ENCODE measurements at places on chromosomes 12 and 14.

- DNase-seq, result no peak
Measured at GRCh38 chr14:101808020-101808641, 46.6 kb downstream of the PPP2R5C start.

DNA sequence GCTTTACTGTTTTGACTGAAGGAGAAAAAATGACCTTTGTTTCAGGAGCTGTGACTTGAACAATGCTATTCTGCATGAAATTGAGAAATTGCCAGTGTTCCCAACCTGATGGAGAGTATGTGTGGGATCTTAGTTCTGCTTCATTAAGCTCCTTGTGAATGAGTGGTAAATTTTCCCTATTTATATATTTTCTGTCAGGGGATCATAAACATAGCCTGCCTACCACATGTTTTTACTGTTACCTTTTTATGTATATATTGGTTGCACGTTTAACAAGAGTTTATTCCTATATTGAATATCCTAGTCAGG is 271.7 kb downstream of the PDZRN4 start:
- no peak for DNase-seq

DNA sequence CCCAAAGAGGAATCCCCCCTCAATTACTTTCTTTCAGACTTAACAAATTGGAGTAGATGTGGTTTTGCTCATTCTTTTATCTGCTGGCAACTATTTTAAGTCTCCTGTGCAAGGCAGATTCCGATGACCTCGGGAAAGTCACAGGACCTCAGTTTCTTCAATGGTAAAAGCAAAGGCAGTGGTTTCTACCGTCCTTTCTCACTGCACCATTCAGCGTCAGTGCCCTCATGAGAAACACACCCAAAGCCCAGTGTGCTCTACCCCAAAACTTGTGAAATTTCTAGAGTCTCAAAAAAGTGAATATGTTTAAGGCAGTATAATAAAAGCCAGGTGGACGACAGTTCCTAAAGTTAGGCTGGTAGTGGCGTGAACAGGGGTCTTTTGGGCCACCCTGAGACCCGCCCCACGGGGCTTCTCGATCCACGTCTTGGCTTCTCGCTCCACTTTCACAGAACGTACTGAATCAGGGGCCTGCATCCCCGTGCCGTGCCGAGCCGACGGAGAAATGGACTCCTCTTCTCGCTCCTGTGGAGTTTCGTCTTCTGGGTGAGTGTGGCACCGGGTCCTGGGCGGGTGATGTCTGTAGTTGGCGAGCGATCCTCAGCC is 1.3 kb upstream of the ARHGAP5 start:
- no peak for DNase-seq

DNA sequence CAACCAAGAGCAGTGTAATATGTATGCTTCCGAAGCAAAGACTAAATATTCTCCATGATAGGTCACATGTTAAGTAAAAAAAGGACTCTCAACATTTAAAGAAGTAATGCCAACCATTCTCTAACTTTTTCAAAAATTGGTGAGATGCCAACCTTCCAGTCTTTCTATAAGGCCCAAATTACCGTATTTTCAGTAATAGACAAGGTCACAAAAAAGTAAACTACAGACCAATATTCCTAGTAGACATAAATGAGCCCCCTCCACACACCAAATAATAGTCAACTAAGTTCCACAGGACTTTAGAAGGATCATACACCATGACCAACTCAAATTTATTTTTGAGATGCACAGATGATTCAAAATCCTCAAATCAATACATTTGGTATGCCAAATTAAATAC is 867.4 kb downstream of the TMEM121 start:
- no peak for DNase-seq

GRCh38 chr12:64699504-64700115 is 59.6 kb downstream of the GNS start:
- no peak for DNase-seq

- DNase-seq, result no peak
Measured at GRCh38 chr14:105315941-105316576, 1.5 kb downstream of the PACS2 start.

DNA sequence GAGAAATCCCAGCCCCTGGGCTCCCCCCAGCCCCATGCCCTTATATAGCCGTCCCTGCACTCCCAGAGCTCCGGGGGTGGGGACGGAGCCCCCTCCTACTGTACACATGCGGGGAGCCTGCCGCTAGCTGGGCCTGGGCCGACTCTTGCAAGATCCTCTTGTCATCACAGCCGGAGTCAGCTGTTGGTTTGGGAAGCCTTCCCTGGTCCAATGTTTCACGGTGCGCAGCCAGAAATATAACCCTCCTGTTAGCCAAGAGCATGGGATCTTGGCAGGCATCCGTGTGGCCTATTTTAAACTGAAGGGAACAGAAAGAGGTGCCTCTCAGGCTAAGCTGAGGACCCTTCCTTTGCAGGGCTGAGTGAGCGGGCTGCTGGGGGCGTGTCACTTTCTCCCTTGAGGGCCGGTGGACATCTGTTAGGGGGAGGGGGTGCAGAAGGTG is 175.3 kb downstream of the TSPAN9 start:
- no peak for DNase-seq

GRCh38 chr14:35045798-35046047 is 349 bp upstream of the FAM177A1 start:
- no peak for DNase-seq

GRCh38 chr12:95484524-95484923 is 10.6 kb downstream of the METAP2 start:
- no peak for DNase-seq

- DNase-seq, result no peak
Measured at GRCh38 chr14:38309522-38310277, 53.8 kb upstream of the CLEC14A start.

GRCh38 chr14:37124614-37125013 is 47.8 kb downstream of the SLC25A21 start:
- DNase-seq, result no peak

DNA sequence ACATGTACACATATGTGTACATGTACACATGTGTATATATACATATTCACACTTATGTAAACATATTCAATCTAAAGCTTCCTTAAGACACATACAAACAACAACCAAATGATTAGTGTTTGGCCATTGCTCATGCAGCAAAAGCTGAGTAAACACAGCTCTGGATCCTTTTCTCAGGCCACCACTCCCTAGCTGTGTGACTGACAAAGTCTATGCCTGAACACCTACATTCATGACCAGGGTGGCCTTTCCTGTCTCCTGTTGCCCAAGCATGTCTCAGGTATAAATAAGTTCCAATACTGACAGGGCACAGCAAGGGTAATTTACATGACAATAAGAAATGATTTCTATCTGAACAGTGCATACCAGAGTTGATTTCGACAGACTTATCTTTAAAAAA is 1.4 kb upstream of the PTPRO start:
- no peak for DNase-seq

DNA sequence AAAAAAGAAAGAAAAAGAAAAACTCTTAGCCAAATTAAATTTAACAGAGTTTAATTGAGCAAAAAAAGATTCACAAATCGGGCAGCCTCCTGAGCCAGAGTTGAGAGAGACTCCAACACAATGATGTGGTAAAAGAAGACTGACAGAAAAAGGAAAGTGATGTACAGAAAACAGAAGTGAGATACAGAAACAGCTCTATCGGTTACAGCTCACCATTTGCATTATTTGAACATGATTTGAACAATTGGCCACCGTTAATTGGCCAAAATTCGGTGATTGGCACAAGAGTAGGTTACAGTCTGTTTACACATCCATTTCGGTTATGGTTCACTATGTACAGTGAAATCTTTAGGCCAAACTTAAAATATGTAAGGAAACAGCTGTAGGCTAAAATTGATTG is 117.7 kb downstream of the SPTSSA start:
- no peak for DNase-seq

GRCh38 chr12:292186-292585 is 29.6 kb upstream of the SLC6A13 start:
- DNase-seq, result no peak

GRCh38 chr14:51792809-51793208 is 67.6 kb upstream of the GNG2 start:
- no peak for DNase-seq

GRCh38 chr14:38107216-38107631 is 100.5 kb upstream of the SSTR1 start:
- DNase-seq, result no peak

DNA sequence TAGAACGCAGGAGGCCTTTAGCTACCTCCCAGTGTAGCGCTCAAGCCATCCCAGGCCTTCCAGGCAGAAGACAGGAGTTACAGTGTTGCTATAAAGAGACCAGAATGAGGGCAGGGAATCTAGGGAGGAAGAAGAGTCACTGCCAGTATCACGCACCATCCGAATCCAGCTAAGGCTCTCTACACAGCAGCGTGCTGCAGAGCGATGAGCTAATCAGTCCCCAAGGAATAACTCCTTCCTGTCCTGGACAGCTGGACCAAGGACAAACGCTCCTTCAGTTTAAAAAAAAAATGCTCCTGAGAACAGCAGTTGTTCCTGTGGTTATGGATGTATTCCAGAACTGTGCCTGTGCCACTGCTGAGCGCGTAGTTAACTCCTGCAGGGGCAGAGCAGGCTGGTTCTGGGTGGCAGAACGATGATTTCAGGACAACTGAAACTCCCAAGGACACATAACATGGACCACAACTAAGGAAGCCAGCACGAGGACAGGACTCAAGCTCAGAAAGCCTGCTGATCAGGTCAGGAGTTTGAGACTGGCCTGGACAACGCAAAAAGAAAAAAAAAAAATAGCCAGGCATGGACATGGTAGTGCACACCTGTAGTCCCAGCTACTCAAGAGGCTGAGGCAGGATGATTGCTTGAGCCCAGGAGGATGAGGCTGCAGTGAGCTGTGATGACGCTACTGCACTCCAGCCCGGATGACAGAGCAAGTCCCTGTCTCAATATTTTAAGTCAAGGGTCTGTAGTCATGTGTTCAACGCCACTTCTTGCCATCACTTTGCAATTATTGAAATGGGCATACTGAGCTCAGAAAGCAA is 2.6 kb downstream of the IFFO1 start:
- DNase-seq, result no peak

- DNase-seq, result no peak
Measured at GRCh38 chr12:99772274-99772673, 124.7 kb downstream of the GARIN6 start.

- no peak for DNase-seq
Measured at GRCh38 chr12:68036642-68037041, 47.4 kb downstream of the IFNG-AS1 start.

DNA sequence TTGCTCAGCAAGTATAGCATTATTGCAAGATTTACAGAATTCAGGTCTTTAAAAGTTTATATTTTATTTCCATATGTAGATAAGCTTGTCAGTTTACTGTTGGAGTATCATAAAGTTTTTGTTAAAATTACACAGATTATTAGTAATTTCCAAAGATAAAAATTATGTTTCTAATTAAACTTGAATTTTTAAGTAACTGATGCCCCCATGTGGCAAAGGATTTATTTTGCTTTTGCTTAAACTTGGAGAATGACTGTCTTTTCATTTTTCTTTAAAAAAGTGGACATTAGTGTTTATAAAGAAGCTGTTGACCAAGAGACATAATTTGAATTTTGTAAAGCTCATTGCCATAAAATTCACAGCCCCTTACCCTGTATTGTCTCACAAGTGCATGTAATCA is 45.8 kb downstream of the ETNK1 start:
- no peak for DNase-seq

DNA sequence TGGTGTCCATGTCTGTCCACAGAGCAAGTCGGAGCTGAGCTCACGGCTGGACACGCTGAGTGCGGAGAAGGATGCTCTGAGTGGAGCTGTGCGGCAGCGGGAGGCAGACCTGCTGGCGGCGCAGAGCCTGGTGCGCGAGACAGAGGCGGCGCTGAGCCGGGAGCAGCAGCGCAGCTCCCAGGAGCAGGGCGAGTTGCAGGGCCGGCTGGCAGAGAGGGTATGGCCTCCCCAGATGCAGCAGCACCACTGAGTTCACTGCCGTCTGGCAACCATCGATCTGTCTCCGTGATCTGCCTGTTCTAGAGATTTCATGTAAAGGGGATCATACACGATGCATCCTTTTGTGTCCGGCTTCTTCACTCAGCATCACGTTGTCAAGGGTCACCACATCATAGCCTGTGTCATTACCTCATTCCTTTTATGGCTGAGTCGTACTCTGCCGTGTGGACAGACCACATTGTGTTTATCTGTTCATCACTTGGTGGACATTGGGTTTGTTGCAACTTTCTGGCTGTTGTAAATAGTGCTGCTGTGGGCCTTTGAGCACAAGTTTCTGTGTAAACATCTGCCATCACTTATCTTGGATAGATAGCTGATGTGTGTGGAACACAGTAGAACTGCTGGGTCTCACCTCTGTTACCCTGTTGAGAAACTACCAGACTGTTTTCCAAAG is 21.9 kb downstream of the HIP1R start:
- DNase-seq, result no peak

DNA sequence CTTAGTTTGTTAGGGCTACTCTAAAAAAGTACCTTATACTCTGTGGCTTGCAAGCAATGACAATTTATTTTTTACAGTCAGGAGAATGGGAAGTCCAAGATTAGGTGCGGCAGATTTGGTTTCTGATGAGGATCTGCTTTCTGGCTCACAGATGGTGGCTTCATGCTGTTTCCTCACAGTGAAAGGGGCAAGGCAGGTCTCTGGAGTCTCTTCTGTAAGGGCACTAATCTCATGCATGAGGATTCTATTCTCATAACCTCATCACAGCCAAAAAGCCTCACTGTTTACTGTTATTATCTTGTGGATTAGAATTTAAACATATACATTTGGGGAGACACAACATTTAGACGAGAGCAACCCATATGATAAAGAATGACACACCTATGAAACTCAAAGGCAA is 1957.4 kb upstream of the SEL1L start:
- DNase-seq, result no peak

GRCh38 chr12:54417712-54418440 is 1.2 kb downstream of the ITGA5 start:
- DNase-seq, result no peak

DNA sequence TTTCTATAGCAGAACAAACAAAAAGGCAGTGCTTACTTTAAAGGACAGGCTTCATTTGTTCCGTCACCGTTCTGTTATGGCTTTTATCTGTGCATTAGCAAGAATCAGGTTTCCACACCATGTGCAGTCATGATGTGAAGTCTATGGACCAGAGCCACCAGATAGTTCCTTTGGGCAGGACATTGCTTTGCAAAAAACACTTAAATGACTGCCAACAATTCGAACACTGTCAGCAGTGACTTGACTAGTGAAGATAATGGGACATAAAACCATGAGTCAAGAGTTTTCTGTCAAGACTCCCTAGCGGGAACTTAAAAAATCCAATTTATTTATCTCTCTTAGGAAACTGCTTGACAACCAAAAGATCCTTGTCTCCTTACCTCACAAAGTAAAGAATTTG is 80.3 kb downstream of the NKX2-1 start:
- DNase-seq, result no peak

DNA sequence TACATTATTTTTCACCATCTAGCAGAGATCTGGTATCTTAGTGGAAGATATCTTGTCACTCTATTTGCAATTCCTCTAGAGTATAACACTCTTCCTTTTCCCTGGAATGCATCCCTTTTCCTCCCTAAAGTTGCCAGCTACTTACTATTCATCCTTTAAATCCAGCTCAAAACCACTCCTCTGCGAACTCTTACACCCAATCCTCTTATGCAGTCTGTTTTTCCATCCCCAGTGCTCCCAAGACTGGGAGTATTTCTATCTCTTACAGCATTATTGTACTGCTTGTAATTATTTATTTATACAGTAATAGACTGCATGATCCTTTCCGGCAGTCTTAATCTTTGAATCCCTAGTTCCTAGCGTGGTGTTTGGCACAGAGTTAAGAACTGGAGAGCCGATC is 2.9 kb upstream of the SRGAP1 start:
- DNase-seq, result no peak

Data from stimulated activated CD4-positive, alpha-beta T cell treated with anti-CD3 and anti-CD28 coated beads, Interleukin-2, amount 100 ng/mL, for 24 hours (primary cell).